Type B pancreatic cell (in vitro differentiated cells): ENCODE measurements at places on chromosomes 7 and 10.

- no peaks in the 10 kb centered on the region for H3K36me3 ChIP-seq
- DNase-seq: no peak
- no peak overlapping the region for H3K27ac ChIP-seq
- H3K27me3 ChIP-seq: peaks cover 11% of the 10 kb centered on the region
Observed at GRCh38 chr7:98705626-98706025, 88.5 kb downstream of the NPTX2 start.

- peaks cover 9% of the 10 kb centered on the region for H3K27me3 ChIP-seq
- H3K4me3 ChIP-seq: no peak overlapping the region
- no peak for DNase-seq
Observed at GRCh38 chr10:4831091-4831490, 5.1 kb downstream of the AKR1E2 start.

DNA sequence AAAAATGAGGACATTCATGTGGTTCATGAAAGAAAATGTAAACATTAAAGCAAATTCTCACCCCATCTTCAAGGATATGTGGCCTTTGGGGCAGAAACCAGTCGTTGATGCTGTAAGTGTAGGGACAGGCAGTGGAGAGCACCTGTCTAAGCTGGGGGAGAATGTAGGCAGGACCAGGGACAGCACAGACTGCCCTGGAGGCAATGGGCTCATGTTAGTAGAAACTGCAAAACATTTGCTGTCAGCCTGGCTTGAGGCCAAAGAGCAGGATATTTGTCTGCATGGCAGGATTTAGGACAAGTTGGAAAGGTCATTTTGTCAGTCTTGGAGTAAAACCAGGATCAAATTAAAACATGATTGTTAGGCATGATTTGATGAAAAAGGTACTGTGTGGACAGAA lies 211.6 kb upstream of the AGK start:
- DNase-seq: no peak
- no peaks in the 10 kb centered on the region for H3K36me3 ChIP-seq
- H3K27ac ChIP-seq: no peak overlapping the region
- no peak overlapping the region for H3K4me3 ChIP-seq
- no peaks in the 10 kb centered on the region for H3K4me1 ChIP-seq
- H3K27me3 ChIP-seq: no peaks in the 10 kb centered on the region

DNA sequence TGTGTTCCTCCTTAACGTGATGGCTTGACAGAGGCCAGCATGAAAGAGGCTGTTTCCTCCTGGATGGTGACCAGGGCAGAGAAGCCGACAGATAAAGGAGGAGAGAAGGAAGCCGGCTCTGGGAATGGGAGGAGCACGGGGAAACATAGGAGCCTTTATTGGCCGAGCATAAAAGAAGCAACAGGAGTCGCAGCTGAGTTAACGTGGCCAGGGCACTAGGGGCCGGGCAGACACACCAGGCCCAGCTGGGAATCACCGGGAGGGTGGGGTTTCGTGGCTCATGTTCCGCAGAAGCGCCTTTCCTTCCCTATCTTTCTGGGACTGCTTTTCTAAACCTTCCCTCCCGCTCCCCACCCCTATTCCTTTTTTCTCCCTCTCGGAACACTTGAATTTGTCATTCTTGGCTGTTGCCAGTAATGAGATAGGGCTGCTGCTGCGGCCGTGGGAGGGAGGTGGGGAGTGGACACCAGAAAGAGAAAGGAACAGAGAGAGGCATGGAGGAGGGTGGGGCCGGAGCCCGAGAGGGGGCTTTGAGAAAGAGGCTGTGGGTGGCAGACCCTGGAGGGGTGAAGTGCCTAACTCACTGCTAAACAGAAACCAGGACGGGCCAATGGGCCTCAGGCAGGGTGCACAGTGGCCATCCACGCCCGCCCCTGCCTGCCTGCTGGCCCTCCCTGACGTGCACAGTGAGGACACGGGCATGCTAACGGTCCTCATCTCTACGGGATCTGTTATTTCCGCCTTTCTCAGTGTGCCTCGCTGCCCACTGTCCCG lies 65.2 kb downstream of the COL13A1 start:
- peak overlapping the region; percentile 42 for H3K4me3 ChIP-seq
- DNase-seq: no peak
- peak overlapping the region; percentile 76 for H3K27ac ChIP-seq
- H3K27me3 ChIP-seq: peaks cover 3% of the 10 kb centered on the region
- H3K36me3 ChIP-seq: no peaks in the 10 kb centered on the region

DNA sequence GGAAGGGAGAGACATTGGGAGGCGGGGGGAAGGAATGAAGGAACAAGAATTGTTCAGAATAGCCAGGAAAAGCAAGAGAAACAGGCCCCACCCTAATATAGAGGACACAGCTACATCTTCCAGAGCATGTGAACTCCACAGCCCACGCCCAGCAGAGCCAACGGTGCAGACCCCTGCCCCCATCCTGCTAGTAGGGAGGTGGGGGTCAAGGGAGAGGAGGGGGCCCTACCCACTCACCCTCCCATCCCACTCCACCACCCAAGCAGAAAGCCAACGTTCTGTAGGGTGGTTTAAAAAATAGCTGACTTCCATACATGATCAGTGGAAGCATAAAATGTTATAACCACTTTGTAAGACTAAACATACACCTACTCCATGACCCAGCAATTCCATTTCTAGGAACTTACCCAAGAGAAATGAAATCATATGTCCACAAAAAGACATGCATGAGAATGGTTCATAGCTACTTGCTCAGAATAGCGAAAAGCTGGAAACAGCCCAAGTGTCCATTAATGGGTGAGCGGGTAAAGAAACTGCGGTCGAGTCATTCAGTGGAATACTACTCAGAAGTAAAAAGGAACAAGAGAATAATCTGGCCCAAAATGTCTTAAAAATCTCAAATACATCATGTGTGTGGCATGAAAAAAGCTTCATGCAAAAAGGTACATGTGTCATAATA lies 31.8 kb downstream of the CTBP2 start:
- peaks cover 39% of the 10 kb centered on the region for H3K4me1 ChIP-seq
- no peak overlapping the region for H3K4me3 ChIP-seq
- H3K27ac ChIP-seq: peak overlapping the region; percentile 56
- DNase-seq: no peak

DNA sequence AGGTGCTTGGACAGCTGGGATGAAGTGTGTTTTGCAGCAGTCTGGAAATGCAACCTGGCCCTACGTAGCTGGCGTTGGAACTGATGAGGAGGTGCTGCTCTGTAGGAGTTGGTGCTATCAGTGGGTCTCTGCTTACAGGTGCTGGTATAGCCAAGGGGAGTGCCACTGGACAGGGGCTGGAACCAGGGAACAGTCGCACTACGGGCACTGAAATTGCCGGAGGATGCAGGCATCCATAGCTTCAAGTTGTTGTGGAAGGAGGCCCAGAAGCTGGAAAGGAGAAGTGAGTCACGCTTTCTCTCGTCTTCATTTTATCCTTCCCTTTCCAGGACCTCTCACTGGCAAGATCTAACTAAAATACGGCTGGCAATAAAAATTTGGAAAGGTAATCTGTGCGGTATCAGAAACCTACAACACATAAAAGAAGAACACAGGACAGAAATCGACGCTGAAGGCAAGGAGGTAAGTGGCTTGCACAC lies 25.8 kb downstream of the MACC1 start:
- no peak for DNase-seq
- no peaks in the 10 kb centered on the region for H3K27me3 ChIP-seq
- peaks cover 17% of the 10 kb centered on the region for H3K36me3 ChIP-seq
- no peak overlapping the region for H3K27ac ChIP-seq
- peaks cover 9% of the 10 kb centered on the region for H3K4me1 ChIP-seq
- no peak overlapping the region for H3K4me3 ChIP-seq

DNA sequence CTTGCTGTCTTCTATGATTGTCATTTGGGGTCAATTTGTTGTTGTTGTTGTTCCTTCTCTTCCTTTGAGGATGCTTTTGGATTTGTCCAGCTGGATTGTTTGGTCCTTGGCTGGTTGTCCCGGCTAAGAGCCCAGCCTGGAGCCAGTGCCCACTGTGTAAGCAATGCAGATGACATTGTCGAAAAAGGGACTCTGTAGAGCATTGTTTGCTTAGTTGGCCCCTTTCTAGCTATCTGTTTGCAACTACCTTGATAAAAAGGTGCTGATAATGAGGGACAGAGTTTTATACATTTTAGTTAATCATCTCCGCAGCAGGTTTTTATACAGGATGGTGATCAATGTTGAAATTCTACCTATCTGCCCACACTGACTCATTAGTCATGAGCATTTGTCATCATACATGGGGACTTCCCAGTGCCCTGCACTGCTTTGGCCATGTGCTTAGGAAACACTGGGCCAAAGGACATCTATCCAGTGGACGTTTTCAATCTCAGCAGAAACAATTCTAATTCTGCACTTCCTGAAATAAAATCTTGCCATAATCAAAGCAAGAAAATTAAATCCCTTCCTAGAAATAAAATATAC lies 311.9 kb downstream of the GRM8 start:
- H3K27ac ChIP-seq: no peak overlapping the region
- H3K36me3 ChIP-seq: no peaks in the 10 kb centered on the region
- no peak overlapping the region for H3K4me3 ChIP-seq
- no peaks in the 10 kb centered on the region for H3K4me1 ChIP-seq
- no peaks in the 10 kb centered on the region for H3K27me3 ChIP-seq

GRCh38 chr10:102455893-102456471 lies 4.6 kb upstream of the C10orf95 start:
- no peaks in the 10 kb centered on the region for H3K36me3 ChIP-seq
- no peak overlapping the region for H3K4me3 ChIP-seq
- DNase-seq: no peak

- no peak for DNase-seq
- H3K4me1 ChIP-seq: peaks cover 12% of the 10 kb centered on the region
- H3K36me3 ChIP-seq: no peaks in the 10 kb centered on the region
Observed at GRCh38 chr7:74074770-74075169, 8.8 kb upstream of the LIMK1 start.

DNA sequence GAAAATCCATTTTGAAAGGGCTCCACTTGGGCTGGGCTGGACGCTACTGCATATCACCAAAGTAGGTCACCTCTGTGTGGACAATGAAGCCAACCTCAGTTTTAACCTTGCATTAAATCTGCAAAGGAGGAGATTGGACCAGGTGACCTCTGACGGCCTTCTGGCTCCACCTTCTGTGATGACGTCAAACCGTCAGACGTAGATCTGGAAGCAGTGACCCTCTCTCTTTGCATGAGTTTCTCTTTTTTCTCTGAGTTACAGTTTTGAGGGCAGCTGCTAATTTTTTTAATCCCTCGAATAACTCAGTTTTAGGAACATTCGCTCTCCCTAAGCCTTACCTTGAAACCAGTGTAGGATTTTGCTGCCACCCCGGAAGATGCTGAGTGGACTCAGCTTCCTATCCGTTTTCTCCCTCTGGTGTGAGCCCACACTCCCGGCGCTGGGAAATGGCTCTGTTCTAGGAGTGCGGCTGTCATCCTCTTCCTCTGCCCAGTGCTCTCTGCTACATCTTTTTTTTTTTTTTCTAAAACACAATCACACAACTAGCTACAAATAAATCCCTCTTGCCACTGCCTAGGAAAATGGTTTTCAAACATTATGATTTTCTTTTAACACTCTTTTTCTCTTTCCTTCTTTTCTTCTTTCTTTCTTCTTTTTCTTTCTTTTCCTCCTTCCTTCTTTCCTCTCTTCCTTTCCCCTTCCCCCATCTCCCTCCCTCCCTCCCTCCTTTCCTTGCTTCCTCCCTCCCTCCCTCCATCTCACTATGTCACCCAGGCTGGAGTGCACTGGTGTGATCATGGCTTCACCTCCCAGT lies 27.7 kb upstream of the NMT2 start:
- peak overlapping the region; percentile 27 for H3K4me3 ChIP-seq
- peaks cover 15% of the 10 kb centered on the region for H3K4me1 ChIP-seq
- no peaks in the 10 kb centered on the region for H3K27me3 ChIP-seq
- H3K27ac ChIP-seq: no peak overlapping the region
- no peak for DNase-seq

- DNase-seq: no peak
- no peak overlapping the region for H3K27ac ChIP-seq
- peaks cover 85% of the 10 kb centered on the region for H3K27me3 ChIP-seq
Observed at GRCh38 chr10:100825325-100825875, 80.0 kb downstream of the PAX2 start.

- H3K36me3 ChIP-seq: no peaks in the 10 kb centered on the region
- DNase-seq: no peak
- H3K4me1 ChIP-seq: peaks cover 6% of the 10 kb centered on the region
- no peaks in the 10 kb centered on the region for H3K27me3 ChIP-seq
- H3K27ac ChIP-seq: no peak overlapping the region
Observed at GRCh38 chr7:52825611-52826010, 209.8 kb upstream of the POM121L12 start.

- peak overlapping the region; percentile 61 for H3K4me3 ChIP-seq
- DNase-seq: no peak
- H3K4me1 ChIP-seq: peaks cover 50% of the 10 kb centered on the region
- no peaks in the 10 kb centered on the region for H3K27me3 ChIP-seq
Observed at GRCh38 chr7:42097752-42098151, 139.3 kb downstream of the GLI3 start.
